Suppressor macrophage treated with lipopolysaccharide for 4 hours (primary cell): ENCODE measurements at places on chromosomes 7 and 10.

GRCh38 chr7:11231190-11231589, 257.5 kb downstream of the PHF14 start:
- no peak for DNase-seq

DNA sequence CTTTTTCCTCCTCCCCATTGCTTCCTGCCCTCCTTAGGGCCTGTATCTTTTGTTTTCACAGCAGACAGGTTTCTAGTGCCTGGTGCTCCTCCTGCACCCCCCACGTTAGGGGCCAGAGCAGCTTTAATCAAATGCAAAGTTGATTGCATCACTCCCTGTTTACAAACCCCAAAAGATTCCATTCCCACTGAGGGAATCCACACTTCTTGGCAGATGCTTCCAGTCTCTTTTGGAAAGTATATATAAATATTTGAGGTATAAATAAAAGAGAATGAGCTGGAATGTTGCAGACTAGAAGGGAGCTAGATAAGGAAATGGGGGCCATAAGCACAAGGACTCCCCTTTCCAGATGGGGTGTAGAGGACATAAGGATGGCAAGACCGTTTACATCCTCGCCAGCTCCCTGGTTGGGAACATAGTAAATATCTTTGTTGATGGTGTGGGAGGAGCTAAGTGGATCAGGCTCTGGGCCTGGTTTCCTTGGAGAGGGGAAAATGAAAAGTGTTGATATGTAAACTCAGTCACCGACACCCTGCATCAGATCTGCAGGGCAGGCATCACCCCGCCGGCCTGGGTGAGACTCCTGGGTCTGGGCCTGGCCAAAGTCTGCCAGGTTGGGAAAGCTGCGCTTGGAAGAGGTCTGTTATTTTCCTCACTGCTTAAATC, 6.2 kb downstream of the RARRES2 start:
- no peak for DNase-seq

GRCh38 chr10:33180390-33180789, 154.1 kb downstream of the NRP1 start:
- no peak for DNase-seq

GRCh38 chr10:28253169-28253785, 49.6 kb downstream of the MPP7 start:
- DNase-seq = peak; percentile 41

- no peak for DNase-seq
Observed at GRCh38 chr10:68804692-68805091, 22.6 kb upstream of the STOX1 start.

DNA sequence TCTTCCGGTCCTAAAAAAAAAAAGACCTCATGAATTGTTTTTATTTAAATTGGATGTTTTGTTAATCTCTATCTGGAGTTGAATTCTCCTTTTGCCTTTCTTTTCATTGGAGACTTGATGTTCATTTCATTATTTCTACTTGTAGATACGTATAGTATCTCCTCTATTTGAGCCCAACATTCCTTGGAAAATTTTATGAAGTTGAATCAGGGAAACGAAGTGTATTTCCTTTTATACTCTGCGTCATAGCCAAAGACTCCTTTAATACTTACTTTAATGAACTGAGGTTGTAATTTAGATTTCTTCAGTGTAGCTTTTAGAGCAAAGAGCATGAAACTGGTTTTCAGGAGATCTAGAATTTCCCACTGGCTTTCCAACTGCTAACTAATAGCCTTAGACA, 132.4 kb downstream of the KIAA1217 start:
- no peak for DNase-seq

- DNase-seq = no peak
Observed at GRCh38 chr10:34696423-34696822, 118.7 kb downstream of the PARD3 start.

- no peak for DNase-seq
Observed at GRCh38 chr10:22427890-22428571, 82.7 kb downstream of the SPAG6 start.

- no peak for DNase-seq
Observed at GRCh38 chr7:39125846-39126245, 148.1 kb downstream of the POU6F2 start.

- no peak for DNase-seq
Observed at GRCh38 chr7:88775838-88776237, 16.3 kb downstream of the ZNF804B start.

- no peak for DNase-seq
Observed at GRCh38 chr7:68922850-68923249, 675.4 kb upstream of the AUTS2 start.

DNA sequence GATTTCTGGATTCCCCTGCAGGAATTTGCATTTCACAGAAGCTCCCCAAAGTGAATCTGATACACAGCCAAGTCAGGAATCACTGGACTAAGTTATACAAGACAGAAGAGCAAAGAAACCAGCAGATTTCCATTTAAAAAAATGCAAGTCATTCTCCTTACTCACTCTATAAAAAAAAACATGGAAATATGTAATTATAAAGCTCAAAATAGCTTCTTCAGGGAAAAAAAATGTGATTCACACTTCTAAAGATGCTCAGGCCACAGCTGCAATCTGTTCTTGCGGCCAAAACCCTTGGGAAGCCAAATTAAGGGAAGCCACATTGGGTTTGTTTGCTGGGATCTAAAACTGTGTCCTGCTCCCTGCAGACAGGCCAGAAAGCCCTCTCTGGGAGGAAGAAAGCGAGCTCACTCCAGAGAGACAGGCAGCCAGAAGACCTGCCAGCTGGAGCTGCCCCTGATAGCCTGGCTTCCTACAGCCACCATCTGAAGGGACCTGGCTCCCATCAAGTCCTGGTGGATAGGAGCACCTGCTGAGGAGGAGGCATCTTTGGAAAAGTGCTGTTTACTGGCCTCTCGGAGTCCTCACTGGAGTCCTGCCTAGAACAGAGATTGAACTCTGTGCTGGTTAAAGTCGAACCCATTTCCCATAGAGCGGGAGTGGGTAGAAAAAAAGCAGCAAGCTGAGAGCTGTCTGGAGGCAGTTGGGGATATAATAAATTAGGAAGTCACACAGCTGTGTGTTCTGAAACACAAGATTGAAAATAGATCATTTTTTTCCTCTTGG, 359.2 kb upstream of the AOAH start:
- no peak for DNase-seq

GRCh38 chr10:130660266-130660665, 524.1 kb downstream of the GLRX3 start:
- no peak for DNase-seq

DNA sequence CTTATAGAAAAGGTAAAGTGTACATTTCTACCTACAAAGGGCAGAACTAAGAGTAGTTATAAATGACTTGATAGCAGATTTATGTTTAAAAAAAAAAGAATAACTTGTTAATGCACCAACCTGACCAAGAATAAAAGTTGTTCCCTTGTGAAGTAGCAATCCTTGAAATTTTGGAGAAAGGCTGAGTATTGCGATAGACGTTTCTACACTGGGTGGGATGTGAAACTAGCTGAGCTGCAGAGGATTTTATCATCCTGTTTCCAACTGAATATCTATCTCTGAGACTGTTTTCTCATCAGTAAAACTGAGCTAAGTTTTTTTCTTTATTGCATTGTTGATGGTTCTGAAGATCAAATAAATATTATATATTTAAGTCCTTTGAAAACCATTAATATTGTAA, 14.6 kb downstream of the MDFIC start:
- DNase-seq = peak; percentile 75

GRCh38 chr7:110522761-110523200, 568.1 kb upstream of the LRRN3 start:
- no peak for DNase-seq

DNA sequence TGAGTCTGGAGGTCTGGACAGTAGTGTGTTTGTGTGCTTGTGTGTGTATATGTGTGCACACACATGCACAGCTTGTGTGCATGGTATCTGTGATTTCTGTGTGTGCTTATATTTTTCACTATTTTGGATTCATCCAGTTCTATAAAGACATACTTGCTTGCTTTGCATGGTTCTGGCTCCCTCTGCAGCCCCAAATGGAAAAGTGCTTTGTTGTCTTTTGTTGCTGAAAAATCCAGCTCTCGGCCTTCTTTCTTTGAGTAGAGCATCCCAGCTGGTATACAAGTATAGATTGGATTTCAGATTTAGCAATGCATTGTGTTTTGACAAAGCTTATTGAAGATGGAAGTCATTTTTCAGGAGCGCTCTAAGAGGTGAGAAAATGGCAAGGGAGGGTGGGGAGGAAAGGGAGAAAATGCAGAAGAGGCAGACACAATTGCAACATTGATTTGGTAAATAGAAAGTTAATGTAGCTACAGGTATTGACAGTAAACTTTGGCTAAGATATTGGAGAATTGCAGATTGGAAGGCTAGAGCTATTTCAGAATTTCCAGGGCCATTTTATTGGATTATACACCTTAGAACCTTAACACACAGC, 333.9 kb downstream of the AUTS2 start:
- DNase-seq = peak; percentile 16

GRCh38 chr10:19930936-19931893, 115.0 kb downstream of the PLXDC2 start:
- DNase-seq = peak; percentile 46

- DNase-seq = no peak
Observed at GRCh38 chr10:26527018-26527417, 88.9 kb downstream of the APBB1IP start.

DNA sequence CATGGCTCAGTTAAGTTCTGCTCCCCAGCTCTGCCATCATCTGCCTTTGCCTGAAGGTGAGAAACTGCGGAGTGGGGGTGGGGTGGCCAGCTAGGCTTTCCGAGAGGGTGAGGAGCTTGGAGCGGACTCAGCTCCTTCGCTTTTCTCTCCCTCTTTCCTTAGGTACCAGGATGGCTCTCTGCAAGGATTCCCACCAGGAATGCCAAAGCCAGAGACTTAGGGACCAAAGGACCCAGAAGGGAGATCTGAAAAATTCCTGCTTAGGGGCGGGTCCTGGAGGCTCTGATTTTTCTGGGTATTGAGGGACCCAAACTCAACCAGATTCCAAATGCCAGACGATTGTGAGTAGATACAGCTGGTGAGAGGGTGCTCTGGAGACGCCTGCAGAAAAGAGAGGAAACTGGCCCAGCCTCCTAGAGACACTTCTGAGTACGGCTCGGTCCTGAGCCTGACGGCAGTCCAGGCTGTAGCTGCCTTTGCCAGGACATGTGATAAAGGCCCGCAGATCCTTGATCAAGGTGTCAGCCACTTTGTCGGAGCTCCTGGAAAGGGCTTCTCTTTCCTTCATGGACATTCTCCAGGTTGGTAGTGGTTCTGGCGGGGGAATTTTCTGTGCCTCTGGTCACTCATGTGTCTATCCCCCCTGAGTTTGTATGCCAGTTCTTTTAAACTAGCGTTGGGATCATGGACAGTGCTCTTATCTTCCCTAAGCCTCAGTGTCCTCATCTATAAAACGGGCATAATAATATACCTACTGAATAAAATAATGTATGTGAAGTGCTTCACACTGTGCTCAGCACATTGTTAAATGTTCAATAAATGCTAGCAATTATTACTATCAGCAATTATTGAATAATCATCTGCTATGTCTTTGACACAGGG, 42.5 kb upstream of the BTRC start:
- no peak for DNase-seq

DNA sequence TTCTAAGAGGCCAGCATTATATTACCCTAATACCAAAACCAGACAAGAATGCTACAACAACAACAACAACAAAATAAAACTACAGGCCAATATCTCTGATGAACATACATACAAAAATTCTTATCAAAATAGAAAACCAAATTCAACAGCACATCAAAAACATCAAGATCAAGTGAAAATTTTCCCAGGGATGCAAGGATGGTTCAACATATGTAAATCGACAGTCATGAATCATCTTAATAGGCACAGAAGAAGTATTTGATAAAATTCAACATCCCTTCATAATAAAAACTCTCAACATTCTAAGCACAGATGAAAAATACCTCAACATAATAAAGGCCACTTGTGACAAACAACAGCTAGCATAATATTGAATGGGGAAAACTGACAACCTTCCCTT, 75.3 kb downstream of the JMJD1C start:
- no peak for DNase-seq

DNA sequence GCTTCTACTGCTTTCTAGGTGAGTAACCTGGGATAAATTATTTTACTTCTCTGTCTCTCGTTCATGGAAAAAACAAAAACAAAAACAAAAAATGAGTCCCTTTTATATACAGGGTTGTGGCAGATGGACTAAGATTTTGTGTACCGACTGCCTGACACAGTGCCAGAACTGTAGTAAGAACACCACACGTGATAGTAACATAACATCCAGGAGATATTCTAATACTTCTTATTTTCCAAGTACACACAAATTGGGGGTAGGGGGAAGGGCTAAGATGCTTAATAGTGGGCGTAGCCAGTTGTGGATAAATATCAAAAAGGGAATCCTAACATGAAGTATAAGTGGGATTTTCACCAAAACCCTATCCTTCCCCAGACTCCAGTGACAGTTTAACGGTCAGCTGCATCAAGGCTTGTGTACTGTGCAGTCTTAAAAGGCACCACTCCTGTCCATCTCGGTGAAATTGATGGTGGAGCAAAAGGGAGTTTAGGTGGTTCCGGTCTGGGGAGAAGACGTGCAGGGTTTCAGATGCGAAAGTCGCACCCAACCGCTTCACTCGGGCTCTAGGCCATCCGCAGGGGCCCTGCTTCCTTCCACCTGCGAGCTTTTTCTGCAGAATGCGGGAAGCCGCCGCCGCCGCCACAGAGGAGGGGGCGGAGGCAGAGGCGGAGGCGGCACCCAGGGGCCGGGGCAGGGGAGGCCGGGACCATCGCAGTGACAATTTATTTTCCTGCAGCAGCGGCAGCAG, at the start of gene STAMBPL1:
Gene STAMBPL1, plus strand, starts transcription at position 712 of the 748 bp plus-strand sequence. CDS start 21,464 bp downstream, outside the sequence.
- no peak for DNase-seq

DNA sequence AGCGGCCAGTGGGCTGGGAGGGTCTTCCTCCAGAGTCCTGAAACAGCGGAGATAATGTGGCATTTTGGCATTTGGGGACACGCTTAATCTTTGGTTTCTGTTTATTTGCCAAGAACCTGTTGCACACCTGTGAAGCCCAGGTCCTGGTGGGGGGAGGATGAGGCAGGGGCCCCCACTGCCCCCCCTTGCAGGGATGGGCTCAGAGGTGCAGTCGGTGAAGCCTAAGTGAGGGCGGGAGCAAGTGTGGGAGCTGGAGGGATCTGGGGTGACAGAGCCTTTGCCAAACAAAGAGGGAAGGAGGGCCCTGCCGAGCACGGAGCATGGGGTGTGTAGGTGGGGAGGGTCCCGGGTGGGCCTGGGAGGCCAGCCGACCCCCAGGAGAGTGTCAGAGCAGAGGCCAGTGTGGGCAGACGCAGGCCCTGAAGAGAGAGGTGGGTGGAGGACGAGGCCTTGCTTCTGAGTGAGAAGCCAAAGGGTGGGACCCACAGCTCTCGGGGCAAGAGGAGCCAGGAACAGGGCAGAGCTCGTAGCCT, 62.1 kb upstream of the ADGRA1 start:
- DNase-seq = no peak

DNA sequence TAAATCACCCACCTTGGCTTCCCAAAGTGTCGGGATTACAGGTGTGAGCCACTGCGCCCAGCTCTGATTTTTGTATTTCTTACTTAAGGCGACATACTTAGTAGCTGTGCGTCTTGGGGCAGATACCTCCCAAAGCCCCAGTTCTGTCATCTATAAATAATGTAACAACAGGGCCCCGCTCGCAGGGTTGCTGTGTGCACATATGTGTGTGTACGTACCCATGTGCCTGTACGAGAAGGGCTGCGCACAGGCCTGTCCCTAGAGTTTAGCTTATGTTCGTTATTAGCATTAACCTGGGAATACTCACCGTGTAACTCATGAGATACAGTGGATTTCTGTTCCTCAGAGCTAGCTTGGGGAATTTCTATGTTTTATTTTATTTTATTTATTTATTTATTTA, 103.6 kb downstream of the CUX1 start:
- no peak for DNase-seq
